ENCODE measurements at places on chromosomes 2 and 18.

GRCh38 chr2:232852676-232853075 lies 17.4 kb upstream of the SNORC start:
- DNase-seq = no peak

DNA sequence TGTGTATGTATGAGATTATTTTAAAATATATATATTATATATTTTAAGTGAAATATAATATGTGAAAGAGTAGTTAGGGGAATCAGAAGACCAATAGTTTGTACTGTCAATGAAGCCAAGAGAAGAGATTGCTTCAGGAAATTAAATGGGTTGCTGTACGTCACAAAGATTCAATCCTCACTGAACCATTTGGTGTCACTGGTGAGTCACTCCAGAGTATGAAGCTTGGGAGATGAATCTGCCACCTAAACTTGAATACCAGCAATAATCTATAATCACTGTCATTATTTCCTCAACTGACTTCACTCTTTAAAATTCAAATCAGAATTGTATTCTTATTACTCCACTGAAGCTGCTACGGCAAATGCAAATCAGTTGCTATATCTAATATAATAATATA lies 41.9 kb upstream of the SCN9A start:
- peak; percentile 36 for DNase-seq

- no peak for DNase-seq
Observed at GRCh38 chr2:237405605-237406004, 8.4 kb downstream of the COL6A3 start.

DNA sequence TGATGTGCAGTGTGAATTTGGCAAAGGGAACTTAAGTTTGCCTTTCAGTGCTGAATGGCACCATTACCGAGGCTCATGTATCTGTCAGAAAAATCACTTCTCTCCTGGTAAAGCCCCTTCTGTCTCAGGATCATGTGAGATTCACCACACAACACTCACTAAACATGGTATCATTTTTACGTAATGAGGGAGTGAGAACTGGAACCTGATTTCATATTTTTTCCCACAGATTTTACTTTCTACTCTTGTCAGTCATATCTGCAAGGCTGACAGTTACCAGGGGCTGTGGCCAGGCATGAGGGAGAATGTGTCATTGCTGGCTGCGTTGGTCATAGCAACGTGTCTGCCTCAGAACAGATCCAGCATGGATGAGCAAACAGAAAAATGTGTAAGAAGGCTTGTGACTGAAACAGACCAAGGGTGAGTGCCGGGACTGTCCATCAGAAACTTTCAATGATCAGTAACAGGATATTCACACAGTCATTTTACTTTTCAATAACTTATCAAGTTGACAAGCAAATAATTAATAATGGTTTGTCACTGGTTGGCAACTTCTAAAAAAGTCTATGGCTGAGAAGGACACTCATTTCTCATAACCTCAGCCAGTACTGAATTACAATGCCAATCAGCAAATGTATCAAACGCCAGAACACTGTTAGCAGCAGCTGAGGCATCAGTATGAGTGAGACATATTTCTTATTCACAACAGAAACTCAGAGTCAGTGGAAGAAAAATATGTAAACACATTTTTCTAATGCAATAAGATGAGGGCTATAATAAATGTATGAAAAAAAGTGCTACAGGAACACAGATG lies 100.5 kb downstream of the CDC42EP3 start:
- no peak for DNase-seq

DNA sequence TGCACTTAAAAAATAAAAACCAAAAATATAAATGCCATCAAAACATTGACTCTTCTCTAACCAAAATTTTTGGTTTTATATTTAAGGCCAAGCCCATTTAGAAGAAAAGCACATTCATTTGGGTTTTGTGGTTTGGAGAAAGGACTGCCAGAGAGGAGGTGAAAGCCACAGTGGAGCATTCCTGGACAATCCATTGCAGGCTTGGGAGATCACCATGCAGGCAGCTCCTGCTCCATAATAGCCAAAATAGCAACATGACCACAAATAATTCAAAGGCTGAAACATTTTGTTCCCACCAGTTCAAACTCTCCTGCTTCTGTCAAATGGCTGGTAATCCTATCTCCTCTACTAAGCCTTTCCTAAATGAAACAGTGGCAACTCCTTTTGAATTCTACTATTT lies 73.5 kb downstream of the GALNT3 start:
- no peak for DNase-seq

- DNase-seq = no peak
Observed at GRCh38 chr2:18630541-18630940, 41.2 kb upstream of the NT5C1B start.

DNA sequence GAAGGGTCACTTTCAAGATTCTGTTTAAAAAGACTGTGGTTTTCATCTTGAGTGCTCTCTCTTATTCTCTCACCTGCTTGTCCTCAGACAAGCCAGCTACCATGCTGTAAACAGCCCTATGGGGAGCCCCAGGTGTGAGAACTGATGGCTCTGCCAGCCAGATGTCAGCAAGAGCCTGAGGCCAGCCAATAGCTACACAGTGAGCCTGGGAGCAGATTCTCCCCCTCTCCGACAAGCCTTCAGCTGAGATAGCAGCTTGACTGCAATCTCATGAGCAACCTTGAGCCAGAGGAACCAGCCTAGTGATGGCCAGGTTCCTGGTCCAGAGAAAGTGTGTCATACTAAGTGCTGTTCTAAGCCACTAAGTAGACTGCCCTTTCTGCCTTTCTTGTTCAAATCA lies 272.1 kb downstream of the NAPG start:
- DNase-seq = no peak

GRCh38 chr2:240213476-240214421 lies 73.3 kb upstream of the OTOS start:
- DNase-seq = peak; percentile 74

- DNase-seq = no peak
Observed at GRCh38 chr2:75068546-75068945, 110.1 kb downstream of the POLE4 start.

DNA sequence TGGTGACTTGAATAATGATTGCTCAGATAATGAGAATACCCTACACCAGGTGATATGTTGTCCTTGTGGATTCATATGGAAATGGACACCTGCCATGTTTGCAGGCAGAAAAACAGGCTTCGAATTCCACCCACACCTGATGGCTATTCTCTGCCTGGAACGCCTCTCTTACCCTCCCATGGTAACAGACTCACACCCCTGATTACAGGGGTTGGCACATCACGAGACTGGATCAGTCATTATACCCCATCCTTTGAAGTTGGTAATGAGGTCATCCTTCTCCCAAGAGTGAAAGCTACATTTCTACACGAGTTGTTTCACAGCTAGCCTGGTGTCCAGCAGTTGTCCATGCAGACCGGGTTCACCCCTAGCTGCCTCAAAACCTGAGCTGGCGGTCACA lies 71.4 kb upstream of the MBOAT2 start:
- DNase-seq = no peak

DNA sequence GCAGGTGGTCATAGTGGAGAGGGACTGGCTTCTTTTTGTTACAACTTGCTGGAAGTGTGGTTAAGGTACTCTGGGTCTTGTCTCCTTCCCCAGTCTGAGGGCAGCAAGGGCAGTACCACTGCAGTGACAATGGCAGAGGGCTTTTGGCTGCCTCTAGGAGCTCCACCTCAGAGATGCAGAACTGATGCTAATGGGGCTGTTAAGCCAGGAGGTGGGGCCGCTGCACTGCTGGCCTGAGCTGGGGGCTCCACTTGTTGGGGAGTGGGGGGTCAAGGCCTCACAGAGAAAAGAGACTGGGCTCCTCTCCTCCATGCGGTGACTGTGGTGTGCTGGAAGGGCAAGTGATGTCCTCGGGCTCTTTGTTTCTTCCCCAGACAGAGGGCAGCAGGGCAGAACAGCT lies 135.7 kb downstream of the DSEL start:
- DNase-seq = no peak

GRCh38 chr18:22829781-22830180 lies 103.3 kb upstream of the RBBP8 start:
- no peak for DNase-seq

GRCh38 chr2:44237221-44237620 lies 38.1 kb upstream of the SLC3A1 start:
- no peak for DNase-seq

- DNase-seq = no peak
Observed at GRCh38 chr2:134669731-134670669, 48.8 kb downstream of the TMEM163 start.

DNA sequence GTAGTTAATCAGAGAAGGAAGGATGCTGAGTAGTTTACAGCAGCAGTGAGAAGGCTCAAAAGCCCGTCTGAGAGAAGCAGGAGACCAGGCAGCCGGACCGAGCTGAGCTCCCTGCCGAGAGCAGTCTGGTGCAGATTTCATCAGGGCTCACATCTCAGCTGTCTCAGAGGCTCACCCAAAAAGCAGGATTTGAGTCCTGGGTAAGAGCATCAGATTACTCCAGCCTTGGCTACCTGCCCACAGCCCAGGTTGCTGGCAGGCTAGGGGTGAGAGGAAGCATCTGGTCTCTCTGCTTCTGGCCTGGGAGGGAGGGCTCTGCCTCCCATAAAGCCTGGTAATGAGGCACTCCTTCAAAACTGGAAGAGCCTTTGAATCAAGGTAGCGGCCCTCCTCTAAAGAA lies 140.5 kb downstream of the ST6GAL2 start:
- no peak for DNase-seq

DNA sequence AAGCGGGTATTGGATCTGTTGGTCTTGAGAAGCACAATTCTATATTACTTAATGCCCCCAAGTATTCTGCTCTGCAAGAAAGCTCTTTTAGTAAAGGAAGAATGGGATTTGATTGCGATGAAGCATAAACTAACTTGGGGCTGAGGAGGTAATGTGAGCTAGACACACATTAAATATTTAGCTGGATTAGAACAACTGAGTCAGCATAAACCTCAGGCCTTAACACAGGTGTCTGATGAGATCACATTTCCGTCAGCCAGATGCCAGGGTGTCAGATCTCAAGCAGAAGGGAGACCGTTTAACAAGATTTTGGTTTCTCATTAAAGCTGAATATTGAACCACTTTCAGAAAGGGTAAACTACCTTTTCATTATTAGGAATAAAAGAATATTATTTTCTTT lies 94.5 kb downstream of the GYPC start:
- DNase-seq = no peak

DNA sequence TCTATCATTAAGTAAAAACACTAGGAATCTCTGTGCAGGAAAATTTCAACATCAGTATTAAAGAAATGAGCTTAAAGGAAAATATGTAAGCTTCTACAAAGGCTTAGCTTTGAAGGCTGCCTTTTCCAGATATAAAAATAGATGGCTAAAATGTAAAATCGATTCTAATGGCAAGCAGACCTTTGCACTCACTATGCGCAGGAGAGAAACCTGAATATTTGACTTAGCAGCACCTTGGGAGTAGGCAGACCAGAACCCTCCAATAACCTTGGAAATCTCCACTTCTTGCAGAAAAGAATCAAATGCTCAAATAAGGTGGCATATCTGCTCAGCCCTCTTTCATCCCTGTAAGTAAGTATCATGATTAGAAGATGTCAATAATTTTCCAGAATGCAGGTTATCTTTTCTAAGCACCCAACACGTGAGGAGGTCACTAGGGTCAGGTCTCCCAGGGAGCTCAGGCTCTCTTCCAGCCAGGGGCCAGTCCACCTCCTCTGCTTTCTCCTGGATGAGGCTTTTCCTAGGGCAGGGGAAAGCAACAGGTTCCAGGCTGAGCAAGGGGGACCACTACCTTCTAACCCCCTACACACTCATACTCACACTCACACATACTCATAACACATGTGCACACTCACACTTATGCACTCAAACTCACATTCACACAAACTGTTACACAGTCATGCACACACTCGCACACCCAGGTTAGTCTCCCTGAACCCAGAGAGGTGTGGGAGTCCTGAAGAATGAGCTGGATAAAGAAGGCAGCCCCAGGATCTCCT lies 3.8 kb downstream of the PIEZO2 start:
- DNase-seq = no peak

DNA sequence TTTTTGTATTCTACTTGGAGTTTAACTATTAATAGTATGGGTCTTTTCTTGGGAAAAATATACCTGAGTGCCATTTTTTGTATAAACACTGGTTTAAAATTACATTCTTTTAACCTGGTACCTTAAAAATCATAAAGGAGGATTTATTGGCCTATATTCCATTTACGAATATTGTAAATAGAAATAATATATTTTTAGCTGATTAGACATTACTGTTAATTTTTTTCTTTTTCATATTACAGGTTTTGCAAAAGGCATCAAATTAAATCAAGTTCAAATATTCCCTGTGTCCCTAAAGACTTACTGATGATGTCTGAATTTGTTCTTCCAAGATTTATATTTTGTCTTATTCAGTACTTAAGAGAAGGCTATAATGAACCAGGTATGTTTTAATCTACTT lies 44.7 kb downstream of the UBR3 start:
- DNase-seq = no peak

- no peak for DNase-seq
Observed at GRCh38 chr2:40457837-40458236, 5.9 kb upstream of the SLC8A1 start.

DNA sequence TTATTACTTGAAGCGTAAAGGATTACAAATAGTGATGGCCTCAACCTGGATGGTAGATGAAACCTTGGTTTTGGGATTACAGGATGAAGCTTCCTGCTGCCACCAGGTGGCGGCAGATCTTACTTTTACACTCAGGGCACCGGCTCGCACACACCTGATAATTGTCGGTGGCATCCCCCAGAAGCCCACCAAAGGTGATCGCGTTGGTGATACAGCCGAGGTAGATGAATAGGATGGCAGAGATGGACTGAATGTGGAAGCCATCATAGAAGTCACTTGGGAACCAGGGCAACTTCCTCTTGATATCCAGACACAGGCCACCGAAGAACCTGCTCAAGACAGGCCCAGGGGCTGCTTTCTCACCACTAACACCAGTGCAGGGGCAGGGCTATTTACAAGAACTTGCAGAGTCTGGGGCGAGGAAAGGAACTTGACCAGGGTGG lies 51.8 kb downstream of the MTHFD2 start:
- DNase-seq = peak; percentile 48

DNA sequence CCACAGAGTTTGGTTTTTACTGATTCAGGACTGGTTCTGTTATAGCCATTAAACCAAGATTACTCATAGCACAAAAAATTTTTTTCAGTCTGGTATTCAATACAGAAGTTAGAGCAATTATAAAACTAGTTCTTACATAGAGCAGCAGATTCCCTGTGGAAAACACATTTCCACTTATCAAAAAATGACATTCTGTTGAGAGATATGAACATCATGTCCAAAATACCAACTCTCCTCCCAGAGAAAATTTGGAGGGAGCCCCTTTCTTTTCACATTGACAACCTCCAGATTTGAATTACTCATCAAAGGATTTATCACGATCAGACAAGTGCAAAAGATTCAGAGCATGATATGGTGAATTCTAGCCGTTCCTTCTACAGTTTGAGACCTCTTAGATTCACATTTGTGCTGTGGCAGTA lies 126.8 kb upstream of the SERPINE2 start:
- no peak for DNase-seq

DNA sequence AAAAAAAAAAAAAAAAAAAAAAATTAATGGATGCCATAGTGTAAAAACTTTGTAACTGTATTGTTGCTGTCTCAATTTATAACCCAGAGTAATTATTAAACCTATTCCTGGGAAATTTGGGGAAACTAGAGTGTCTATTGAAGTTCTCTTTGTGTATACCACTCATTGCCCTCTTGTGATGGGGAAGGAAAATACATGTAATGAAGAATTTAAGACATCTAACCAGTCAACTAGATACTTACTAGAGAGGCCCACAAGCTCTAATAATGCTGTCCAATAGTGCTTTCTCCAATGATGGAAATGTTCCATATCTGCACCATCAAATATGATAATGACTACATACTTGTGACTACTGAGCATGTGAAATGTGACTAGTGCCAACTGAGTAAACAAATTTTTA lies 168.5 kb upstream of the SLC39A10 start:
- no peak for DNase-seq

- DNase-seq = no peak
Observed at GRCh38 chr2:220057391-220057790, 430.0 kb downstream of the SLC4A3 start.
